AG10803 (cell line): ENCODE measurements at places on chromosomes 1 and 21.

DNA sequence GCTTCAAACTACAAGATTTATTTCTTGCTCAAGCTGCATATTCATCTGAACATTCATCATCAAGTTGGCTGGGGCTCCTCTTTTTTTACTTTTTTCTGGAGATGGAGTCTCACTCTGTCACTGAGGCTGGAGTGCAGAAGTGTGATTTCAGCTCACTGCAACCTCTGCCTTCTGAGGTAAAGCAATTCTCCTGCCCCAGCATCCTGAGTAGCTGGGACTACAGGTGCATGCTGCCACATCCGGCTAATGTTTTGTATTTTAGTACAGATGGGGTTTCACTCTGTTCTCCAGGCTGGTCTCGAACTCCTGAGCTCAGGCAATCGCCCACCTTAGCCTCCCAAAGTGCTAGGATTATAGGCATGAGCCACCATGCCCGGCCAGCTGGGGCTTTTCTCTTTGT is 88.3 kb upstream of the C1orf105 start:
- DNase-seq, result no peak

DNA sequence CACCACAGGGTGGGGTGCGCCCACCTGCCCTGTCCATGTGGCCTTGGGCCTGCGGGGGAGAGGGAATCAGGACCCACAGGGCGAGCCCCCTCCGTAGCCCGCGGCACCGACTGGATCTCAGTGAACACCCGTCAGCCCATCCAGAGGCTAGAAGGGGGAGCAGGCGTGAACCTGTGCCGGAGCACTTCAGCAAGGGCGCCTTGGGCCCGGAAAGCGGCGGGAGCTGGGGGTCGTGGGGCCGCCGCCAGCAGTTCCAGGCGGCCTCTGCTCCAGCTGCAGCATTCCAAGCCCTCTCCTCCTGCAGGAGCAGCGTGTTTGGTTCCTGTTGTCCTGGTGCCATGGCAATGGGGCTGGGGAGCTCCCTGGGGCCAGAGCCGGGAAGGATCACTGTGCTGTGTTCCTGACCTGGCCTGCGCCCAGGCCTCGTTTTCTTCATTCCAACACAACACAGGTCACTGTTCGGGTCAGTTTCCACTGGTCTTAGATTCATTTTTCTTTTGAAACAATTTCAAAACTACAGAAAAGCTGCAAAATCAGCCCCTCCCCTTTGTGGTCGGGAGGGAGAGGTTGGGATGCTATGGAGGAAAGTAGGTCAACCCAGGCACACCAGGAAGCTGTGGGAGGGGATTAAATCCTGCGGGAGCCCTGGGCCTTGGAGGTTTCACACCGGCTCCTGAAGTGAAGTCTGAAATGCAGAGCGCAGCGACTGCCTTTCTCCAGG is 18.8 kb downstream of the SLX9 start:
- DNase-seq, result peak; percentile 84

GRCh38 chr1:212452323-212453155 is 19.8 kb downstream of the NENF start:
- DNase-seq, result peak; percentile 70

GRCh38 chr1:185338719-185339622 is 21.9 kb upstream of the IVNS1ABP start:
- DNase-seq, result peak; percentile 52

DNA sequence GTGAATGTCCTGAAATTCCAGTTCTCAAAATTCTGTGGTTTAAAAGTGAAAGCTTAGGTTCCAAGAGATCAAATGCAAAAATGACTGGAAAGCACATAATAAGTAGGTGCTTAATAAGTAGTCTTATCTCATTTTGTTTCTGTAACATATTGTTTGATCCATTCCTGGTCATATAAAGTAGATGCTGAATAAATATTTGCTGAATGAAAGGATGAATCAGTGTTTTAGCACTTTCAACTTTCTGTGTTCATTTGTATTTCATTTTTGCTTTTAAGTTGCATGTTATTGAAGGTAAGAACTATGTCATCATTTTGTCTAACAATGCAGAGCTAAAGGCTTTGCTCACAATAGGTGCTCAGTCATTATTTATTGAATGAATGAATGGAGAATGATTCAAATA is 6.3 kb downstream of the MAST2 start:
- no peak for DNase-seq

DNA sequence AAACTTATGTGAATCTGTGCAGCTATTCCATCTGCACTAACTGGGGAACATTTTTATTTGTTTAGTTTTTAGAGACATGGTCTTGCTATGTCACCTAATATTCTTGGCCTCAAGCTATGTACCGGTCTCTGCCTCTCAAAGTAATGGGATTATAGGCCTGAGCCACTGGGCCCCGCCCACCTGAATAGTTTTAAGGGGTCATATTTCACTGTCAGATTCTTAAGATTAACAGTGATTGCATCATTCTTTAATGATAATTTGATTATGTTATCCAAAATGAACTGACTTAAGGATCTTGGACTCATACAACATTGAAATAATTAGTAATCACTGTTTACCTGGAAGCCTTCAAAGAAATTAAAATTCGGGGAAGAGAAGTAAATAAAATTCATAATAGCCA is 12.6 kb upstream of the KLF18 start:
- no peak for DNase-seq

- no peak for DNase-seq
Observed at GRCh38 chr21:33197496-33197895, 32.2 kb upstream of the IFNAR2 start.

- DNase-seq, result no peak
Observed at GRCh38 chr21:45255381-45256020, 32.2 kb downstream of the POFUT2 start.

GRCh38 chr1:51578383-51579109 is 38.3 kb upstream of the OSBPL9 start:
- no peak for DNase-seq

GRCh38 chr1:29471487-29472313 is 235.4 kb downstream of the PTPRU start:
- no peak for DNase-seq

DNA sequence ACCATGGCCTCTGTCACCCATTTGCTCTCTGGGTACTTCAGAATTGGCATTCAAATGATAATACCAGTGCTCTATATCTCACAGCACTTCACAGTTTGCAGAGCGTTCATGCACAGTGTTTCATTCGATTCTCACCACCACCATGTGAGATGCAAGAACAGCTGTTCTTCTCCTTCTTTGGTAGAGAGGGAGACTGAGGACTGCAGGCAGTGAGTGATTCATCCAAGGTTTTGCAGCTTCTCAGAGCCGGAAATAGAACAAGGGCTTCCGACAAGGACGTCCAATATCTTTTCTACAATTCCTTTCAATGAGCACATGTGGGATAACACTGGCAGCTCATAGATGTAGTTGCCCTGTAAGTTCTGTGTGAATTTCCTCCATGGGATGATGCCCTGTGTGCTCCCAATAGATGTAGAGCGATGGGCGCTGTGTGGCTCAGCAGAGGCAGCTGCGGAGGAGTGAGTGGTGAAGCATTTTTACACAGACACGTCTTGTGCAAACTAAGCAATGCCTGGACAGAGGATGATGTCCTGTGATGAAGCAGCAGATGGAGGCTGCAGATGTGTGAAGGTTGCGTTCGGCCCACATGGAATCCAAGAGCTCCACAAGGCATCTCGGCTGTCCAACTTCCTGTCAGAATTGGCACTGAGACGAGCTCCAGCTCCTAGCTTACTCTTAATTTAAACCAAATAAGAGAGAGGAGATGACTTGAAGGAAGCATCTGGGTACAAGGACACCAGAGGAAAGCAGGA is 24.9 kb downstream of the MT1HL1 start:
- DNase-seq, result no peak

GRCh38 chr1:230621324-230622030 is 20.8 kb upstream of the COG2 start:
- no peak for DNase-seq

- peak; percentile 56 for DNase-seq
Observed at GRCh38 chr21:29152916-29153315, 22.5 kb downstream of the MAP3K7CL start.

GRCh38 chr1:172960019-172960418 is 90.7 kb downstream of the TNFSF18 start:
- DNase-seq, result peak; percentile 73

DNA sequence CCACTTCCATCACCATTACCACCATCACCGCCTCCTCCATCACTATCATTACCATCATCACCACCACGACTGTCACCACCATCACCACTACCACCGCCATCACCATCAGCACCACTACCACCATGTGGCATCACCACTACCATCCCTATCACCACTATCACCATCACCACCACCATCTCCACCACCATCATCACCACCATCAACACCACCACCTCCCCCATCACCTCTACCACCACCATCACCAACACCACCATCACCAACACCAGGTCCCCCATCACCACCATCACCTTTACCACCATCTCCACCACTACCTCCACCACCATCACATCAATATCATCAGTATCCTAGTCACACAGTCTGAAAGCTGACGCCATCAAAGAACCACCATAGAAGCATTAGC is 39.9 kb upstream of the RIPK4 start:
- DNase-seq, result no peak

GRCh38 chr1:176785791-176786190 is 322.8 kb downstream of the PAPPA2 start:
- DNase-seq, result no peak

- DNase-seq, result no peak
Observed at GRCh38 chr1:224435999-224436398, 1.4 kb upstream of the WDR26 start.

DNA sequence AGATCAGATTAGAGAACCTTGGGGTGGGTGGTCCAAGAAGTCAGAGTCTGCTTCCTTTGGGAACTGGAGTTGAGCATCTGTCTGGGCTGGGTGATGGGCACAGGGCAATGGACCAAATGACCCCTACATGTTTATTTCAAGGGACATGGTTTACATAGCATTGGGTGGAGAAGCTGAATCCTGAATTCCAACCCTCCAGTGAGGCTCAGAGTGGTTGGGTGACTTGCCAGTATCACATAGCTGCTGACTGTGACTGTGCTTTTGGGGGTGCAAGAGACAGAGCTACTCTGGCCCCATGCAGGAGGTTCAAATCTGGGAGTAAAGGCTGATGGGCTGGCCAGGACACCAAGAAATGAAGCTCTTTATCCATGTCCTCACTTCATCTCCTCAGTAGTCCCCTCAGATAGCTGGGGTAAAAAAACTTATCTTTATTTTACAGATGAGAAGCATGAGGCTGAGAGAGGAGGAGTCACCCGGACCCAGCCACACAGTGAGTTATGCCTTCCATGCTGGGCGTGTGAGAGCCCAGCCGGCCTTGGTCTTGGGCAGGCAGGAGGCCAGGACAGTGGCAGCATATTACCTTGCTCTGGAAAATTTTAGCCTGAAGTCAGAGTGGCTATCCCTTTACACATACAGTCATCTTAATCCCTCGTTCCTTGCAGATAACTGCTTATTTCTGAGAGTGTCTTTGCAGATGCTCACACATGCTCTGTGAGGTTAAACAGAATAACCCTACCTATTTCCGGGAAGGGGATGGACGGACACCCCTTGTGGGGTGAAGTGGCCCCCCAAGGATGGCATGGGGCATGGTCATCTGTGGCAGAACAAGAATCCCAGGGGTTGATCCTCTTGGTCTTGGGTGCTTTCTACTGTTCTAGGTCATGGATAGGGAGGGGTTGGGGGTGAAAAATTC is 2.8 kb upstream of the SERINC2 start:
- DNase-seq, result peak; percentile 57

DNA sequence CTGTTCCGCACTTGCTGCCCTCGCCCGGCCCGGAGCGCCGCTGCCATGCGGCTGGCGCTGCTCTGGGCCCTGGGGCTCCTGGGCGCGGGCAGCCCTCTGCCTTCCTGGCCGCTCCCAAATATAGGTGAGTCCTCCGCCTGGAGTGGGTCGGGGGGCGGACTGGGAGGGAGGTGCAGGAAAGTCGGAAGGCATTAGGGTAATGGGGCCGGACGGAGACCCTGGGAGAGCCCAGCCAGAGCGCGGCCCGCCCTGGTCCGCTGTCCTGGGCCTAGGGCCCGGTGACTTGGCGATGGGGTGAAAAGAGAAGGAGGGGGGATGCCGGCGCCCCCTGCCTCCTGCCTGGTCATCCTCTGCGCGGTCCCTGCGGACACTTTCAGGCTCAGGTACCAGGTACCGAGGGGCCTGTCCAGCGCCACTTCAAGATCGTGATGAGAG is 243 bp downstream of the ADAM15 start:
- DNase-seq, result no peak

GRCh38 chr1:165645654-165646366 is 14.8 kb downstream of the MGST3 start:
- no peak for DNase-seq

DNA sequence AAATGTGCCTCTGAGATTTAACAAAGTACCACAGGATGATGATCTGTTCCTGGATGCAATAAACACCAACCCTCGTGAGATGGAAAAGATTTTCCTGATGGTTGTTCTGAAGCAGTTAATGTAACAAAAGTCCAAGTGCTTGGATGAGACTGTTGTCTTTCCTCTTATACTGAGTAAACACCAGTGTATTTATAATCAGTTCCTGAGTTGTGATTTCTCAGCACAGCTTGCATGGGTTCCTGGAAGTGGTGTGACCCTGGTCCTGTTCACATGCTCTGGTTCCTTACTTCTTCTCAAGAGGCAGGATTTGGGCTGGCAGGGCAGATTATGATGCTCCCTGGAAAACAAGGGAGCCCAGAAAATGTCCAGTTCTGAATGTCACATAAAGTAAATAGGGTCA is 208.2 kb upstream of the USP24 start:
- DNase-seq, result no peak

DNA sequence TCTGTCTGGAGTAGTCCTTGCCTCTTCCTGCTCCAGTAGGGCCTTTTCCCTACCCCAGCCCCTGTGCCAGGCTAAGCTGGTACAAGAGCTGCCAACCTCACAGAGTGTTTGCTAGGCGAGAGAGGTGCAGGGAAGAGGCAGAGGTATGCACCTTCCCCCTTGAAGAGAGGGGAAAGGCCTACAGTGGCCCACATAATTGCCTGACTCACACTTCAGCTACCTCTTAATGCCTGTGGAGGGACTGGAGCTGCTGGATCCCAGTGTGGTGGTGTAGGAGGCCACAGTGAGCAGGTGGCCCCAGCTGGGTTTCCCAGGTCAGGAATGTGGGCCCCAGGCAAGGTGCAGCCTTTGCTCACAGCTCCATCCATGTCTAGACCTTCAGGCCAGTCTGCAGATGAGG is 3.3 kb upstream of the CCDC28B start:
- DNase-seq, result no peak

DNA sequence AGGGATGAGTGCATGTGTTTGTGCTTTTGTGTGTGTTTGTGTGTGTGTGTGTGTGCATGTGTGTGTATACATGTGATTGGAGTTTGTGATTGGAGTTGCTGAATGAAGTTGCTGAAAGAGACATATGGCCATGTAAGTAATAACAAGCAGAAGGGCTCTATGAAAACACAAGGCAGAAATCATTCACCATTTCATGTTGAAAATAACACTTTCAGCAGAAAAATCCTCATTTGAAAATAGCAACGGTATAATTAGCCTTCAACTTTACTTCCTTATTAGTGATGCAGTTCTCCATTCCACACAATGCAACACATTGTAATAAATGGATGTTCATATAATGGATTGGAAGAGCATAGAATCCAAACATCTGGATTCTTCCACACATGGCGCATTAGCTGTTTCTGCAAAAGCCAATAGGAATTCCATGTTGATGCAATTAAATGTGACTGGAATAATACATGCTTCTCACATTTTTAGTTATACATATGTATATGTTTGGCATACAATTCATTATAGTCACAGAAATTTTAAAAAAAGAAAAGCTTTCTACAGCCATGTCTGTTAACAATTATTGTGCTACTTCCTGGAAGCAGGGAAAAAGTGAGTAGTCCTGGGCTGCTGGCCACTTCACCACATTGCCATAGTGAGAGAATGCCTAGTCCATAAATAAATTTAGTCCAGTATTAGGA is 538.0 kb downstream of the LTN1 start:
- no peak for DNase-seq
